ENCODE measurements at places on chromosomes 12 and 14.

- no peak for DNase-seq
Observed at GRCh38 chr14:41606282-41606531, 469 bp upstream of the LRFN5 start.

GRCh38 chr14:70602254-70602653, 1.8 kb upstream of the MED6 start:
- DNase-seq = no peak

DNA sequence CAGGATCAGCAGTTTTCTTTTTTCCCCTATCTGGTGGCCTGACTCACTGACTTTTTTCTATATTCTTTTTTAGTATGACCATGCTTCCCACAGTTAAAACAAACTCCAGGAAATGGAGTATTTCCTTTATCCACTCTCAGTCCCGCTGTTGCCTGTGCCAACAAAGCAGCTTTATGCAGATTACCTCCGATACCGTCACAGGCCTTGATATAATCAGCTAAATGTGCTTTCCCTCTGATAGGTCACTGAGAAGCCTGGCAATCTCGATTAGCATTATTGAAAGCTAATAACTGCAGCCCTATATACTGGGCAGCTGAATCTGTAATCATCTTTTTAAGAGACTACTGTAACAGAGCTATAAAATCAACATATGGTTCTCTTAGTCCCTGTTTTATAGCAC, 243.6 kb downstream of the KIF21A start:
- DNase-seq = no peak

- no peak for DNase-seq
Observed at GRCh38 chr14:74478996-74479635, 14.0 kb downstream of the NPC2 start.

- DNase-seq = no peak
Observed at GRCh38 chr14:72594099-72594901, 299.6 kb downstream of the DPF3 start.

GRCh38 chr12:48311313-48311712, 39.4 kb downstream of the ZNF641 start:
- no peak for DNase-seq

DNA sequence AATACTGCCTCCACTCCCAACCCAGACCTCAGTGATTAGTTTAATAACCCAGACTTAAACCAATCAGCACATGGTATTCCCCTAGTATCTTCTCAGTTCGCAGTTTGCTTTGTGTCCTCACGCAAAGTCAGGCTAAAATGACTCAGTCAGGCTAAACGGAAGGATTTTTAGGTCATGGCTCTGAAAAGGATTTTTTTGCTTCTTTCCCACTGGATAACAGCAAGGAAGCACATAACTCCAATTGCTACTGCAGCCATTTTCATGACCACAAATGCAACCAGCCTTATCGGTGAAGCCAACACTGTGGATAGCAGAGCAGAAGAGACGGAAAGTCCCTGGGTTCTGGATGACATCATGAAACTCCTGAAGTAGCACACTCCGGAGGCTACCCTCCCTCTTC, 67.7 kb downstream of the ZC3H14 start:
- DNase-seq = no peak

DNA sequence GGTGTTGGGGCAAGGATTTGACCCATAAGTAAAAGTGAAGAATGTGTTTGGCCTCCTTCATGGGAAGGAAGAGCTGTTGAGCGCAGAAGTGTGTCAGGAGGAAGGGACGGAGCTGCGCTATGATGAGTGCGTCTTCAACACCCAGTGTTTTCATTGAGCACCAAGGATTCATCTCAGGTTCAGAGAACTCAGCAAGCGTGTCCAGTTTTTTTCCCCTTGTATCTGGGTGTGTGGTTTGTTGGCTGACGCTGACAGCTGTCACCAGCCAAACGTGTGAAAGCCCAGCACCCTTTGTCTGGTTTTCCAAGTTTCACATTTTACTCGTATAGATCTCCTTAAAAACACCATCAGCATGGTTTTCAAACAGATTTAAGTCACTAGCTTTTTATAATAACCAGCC, 12.3 kb downstream of the EP400 start:
- DNase-seq = no peak

- no peak for DNase-seq
Observed at GRCh38 chr12:92771001-92771400, 68.2 kb downstream of the PLEKHG7 start.

- no peak for DNase-seq
Observed at GRCh38 chr12:94678849-94679248, 28.5 kb upstream of the TMCC3 start.

- DNase-seq = no peak
Observed at GRCh38 chr14:86770186-86770585, 1222.8 kb downstream of the GALC start.

DNA sequence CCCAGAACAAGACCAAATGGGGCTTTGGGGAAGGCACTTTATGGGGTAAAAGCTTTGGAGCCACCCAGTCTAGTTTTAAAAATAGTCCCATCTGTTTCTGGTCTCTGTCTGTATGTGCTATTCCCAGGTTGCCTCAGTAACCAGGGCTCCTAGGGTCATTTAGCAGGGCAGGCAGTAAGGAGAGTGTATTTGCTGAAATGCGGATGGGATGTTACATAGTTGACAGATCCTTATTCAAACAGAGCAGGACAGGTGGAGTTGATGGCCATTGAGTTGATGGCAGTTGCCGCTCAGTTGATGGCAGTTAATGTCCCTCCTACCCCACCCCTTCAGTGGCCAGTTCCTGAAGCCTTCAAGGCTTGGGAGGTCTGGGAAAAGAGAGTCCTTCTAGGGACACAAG, 4.6 kb downstream of the ZC3H10 start:
- peak; percentile 22 for DNase-seq

DNA sequence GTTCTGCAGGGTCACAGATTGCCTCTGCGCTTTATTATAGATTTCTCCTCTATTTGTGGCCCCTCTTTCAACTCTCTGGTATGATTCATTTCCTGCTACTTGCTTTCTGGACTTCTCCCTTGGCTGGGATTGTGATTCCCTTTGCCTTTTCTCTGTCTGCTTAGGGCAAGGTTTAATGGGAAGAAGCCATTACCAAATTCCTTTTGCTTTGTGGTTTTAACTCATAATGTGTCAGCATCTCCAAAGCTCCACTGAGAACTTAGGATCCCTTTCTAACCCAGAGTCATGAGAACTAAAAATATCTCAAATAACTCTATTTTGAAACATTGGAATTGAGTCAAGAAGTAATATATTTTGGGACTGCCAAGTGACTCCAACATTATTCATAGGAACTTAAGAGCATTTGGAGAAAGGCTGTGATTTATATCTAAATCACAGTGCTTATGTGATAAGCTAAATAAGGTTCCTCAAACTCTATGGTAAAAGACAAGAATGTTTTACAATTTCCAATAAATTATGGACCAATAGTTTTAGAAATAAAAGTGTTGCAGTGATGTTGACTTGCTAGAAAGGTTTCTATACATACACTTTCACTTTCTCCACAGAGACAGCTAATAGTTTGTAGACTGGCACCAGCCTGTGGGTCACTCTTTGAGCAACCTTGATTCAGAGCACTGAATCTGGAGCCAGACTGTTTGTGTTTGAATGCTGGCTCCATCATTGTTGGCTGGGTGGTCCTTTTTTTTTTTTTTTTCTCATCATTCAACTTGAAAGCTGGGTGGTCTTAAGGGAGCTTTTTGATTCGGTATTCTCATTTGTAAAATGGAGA, 93.9 kb downstream of the DACT1 start:
- DNase-seq = peak; percentile 94

All from fibroblast of gingiva (primary cell).